ENCODE measurements at places on chromosomes 13 and 19.

- DNase-seq = peak; percentile 96
These were observed 6.7 kb downstream of the ZBTB32 start for GRCh38 chr19:35710784-35711723.

DNA sequence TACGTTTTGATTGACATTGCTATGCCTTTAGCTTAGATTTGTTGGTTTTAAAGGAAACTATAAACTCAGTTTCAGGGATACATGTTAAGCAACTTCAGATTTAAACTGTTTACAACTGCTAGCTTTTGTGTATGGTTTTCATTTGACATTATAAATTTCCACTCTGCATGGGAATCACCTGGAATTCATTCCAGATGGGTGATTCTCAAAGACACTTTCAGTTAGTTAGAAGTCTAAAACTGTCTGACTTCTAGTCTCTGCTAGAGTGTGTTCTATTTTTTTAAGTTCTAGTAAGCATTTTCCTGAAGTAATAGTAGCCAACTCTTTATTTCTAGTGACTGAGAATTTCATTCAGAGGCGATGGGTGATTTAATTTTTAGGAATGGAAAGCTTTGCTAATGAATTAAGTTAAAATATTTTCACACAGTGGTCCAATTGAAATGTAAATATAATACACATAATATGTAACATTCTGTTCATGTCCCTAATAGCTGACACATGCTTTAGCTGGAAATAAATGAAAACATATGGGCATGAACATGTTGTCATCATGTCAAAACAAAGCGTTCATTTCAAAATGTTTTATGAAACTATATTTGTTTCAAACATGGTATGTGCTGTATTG is 58.3 kb upstream of the CSNK1A1L start:
- no peak for DNase-seq

DNA sequence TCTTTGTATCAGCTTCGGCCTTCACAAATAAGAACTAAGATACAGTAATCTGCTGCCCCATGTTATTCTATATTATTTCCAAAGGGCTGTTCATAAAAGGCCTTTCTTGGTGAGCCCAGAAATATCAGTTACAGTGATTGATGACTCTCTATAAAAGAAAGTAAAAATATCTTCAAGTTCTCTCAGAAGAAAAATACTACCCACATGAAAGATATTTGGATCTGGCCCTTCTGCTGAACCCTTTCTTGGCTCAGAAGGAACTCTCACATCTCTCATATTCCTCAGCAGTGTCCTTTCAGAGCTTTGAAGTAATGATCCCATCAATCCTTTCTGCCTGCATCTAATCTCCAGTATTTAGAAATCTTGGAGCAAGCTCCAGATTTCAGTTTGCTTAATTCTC is 76.3 kb upstream of the SLITRK1 start:
- DNase-seq = no peak

GRCh38 chr13:42039457-42039945 is 8.9 kb upstream of the DGKH start:
- peak; percentile 32 for DNase-seq

DNA sequence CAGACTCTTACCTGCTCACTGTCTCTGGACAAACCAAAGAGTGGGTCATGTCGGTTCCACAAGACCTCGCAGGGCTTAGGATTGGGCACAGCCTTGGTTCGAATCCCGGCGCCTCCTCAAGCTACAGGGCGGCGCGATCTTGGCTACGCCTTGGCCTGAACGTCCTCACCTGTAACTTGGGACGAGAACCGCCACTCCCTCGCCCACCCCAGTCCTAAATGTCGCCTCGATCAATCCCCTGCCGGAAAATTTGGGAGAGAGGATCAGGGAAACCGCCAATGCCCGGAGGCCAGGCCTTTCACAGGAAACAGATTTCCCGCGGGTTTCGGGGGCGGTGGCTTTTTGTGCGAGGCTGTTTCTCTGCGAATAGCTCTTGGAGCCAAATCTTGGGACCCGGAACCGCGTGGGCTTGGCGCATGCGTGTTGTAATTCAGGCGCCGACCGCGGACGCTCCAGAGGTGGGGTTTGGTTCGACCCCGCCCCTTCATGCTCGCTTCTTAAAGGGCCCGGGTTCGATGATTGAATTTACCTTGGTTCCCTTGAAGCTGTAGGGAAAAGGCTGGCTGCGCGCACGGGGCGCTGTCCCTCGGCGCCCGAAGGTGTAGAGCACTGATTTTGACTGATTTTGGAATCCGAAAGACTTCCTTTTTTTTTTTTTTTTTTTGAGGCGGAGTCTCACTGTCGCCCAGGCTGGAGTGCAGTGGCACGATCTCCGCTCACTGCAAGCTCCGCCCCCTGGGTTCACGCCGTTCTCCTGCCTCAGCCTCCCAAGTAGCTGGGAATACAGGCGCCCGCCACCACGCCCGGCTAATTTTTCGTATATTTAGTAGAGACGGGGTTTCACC is at the start of gene NR2C2AP:
Gene NR2C2AP, minus strand, starts transcription at position 403 of the 845 bp plus-strand sequence. Its CDS starts 354 bp downstream, at position 49.
- DNase-seq = peak; percentile 95
